ENCODE measurements at places on chromosomes 12 and 14. TPM values are rescaled to one million over a fixed set of nuclear protein-coding genes. Genes with fewer than 3 reads are reported as not detected.

DNA sequence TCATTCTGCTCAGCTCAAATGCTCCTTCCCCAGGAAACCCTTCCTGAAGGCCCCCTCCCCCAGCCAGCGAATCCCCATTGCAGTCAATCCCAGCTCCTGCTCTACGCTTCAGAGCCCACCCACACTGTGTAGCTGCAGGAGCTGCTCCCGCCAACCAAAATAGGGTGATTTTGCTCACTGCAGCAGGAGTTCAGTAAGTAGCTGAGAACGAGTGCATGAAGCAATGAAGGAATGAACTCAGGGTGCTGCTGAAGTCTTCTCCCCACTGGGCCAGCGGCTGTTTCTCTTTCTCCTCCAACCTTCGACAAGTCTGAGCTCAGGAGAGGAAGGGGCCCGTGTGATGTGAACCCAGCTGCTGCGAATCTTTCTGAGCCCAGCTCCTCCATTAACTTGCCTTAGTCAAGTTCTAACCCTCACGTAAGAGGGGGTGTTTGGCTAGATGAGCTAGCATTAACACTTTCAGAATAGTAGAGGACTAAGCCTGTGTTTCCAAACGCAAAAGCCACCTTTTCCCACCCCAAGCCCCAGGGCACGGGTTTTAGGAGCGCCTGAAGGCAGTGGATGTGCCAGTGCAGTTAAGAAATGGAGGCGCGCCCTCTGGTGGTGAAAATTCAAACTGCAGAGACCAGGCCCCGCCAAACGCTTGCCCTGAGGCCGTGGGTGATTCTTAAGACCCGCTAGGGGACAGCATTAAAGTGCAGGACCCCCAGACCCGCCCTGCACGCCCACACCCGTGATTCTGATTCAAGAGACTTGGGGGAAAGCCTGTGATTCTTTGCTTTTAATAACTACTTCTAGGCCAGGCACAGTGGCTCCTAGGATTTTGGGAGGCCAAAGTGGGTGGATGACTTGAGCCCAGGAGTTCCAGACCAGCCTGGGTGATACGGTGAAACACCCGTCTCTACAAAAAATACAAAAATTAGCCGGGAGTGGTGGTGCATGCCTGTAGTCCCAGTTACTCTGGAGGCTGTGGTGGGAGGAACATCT lies 11.9 kb upstream of the SERPINA4 start:
- H3K4me3 ChIP-seq, result no peak overlapping the region
- H3K4me1 ChIP-seq, result peaks cover 8% of the 10 kb centered on the region
- no peaks in the 10 kb centered on the region for H3K27me3 ChIP-seq
- peak; percentile 81 for DNase-seq
- H3K27ac ChIP-seq, result no peak overlapping the region

GRCh38 chr12:12599750-12600643 lies 11.7 kb upstream of the CREBL2 start:
- no peak for DNase-seq
- H3K27me3 ChIP-seq, result no peaks in the 10 kb centered on the region
- no peak overlapping the region for H3K27ac ChIP-seq
- no peaks in the 10 kb centered on the region for H3K4me1 ChIP-seq
- H3K4me3 ChIP-seq, result no peak overlapping the region
- no peaks in the 10 kb centered on the region for H3K36me3 ChIP-seq

The LTB4R gene
- 35.1 TPM for total RNA-seq

- H3K36me3 ChIP-seq, result no peaks in the 10 kb centered on the region
- H3K4me3 ChIP-seq, result no peak overlapping the region
- peaks cover 12% of the 10 kb centered on the region for H3K4me1 ChIP-seq
These were observed 77.0 kb downstream of the KITLG start for GRCh38 chr12:88503281-88503703.

The GPRC5A gene
- total RNA-seq, result 26.8 TPM

DNA sequence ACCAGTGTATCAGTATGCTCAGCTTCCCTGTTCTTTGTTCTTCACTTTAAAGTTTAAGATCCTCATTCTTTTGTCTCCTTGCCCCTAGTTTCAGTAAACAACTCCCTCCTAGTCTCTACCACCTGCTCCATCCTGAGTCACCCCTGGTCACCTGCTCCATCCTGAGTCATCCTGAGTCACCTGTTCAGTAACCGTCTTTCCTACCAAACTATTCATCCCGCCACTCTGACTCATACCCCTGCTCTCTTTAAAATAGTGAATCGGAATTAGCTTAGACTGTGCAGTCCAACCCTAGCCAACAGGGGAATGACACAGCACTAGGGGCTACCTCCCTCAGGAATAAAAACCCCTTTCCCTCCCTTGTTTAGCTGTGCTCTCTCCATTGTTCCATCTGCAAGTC lies 888.1 kb upstream of the MDGA2 start:
- H3K27me3 ChIP-seq, result no peaks in the 10 kb centered on the region
- DNase-seq, result no peak

DNA sequence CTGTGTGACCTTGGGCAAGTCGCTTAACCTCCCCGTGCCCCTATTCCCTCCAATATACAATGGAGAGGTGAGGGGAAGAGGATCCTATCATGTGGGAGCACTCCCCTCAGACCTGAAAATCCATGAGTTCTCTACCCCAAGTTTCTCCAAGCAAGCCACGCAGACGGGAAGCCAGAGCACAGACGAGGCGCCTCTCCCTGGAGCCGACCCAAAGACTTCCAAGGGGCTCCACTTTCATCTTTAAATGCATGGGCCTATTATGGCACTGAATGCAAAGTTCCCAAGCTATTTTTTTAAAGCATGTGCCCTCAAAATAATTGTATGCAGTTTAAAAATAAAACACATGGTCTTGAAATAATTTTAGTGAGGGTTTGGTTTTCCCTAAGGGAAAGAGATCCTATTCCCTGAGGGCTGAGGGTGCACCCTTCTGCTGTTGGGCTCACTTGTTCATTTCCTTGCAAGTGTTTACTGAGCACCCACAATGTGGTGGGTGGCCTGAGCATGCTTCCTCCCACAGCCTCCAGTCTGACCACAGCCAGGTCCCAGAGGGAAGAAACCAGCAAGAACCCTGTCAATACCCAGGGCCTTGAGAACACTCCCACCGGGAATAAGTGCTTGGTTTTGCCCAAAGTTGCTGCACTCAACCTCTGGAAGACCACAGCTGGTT lies 14.6 kb downstream of the CMKLR1 start:
- no peak overlapping the region for H3K4me3 ChIP-seq
- DNase-seq, result no peak
- no peak overlapping the region for H3K27ac ChIP-seq
- H3K36me3 ChIP-seq, result no peaks in the 10 kb centered on the region
- peaks cover 19% of the 10 kb centered on the region for H3K4me1 ChIP-seq

The RFX4 gene
- not detected for total RNA-seq

- no peaks in the 10 kb centered on the region for H3K36me3 ChIP-seq
- peak overlapping the region; percentile 34 for H3K4me3 ChIP-seq
- DNase-seq, result no peak
- H3K27me3 ChIP-seq, result no peaks in the 10 kb centered on the region
- peak overlapping the region; percentile 91 for H3K27ac ChIP-seq
These were observed 1.1 kb upstream of the RBMS2 start for GRCh38 chr12:56520506-56520905.

DNA sequence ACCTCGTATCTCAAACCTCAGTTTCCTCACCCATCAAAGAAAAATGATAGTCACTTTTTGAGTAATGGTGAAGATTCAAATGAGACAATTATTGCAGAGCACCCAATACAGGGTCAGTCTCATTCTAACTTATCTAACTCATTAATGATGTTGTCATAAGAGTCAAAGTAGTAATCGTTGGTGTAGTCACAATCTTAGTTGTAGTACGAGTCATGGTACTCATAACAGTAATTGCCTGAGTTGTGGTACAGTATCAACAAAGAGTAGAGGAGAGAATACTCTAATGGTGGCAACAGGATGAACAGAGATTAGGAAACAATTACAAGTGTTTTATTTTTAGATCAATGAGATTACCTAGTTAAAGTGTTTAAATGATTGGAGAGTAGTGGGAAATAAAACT lies 93.6 kb upstream of the TMTC2 start:
- no peaks in the 10 kb centered on the region for H3K27me3 ChIP-seq
- no peak for DNase-seq
- no peak overlapping the region for H3K27ac ChIP-seq
- no peaks in the 10 kb centered on the region for H3K4me1 ChIP-seq
- H3K4me3 ChIP-seq, result no peak overlapping the region

The SOX5 gene
- 21.1 TPM for total RNA-seq

DNA sequence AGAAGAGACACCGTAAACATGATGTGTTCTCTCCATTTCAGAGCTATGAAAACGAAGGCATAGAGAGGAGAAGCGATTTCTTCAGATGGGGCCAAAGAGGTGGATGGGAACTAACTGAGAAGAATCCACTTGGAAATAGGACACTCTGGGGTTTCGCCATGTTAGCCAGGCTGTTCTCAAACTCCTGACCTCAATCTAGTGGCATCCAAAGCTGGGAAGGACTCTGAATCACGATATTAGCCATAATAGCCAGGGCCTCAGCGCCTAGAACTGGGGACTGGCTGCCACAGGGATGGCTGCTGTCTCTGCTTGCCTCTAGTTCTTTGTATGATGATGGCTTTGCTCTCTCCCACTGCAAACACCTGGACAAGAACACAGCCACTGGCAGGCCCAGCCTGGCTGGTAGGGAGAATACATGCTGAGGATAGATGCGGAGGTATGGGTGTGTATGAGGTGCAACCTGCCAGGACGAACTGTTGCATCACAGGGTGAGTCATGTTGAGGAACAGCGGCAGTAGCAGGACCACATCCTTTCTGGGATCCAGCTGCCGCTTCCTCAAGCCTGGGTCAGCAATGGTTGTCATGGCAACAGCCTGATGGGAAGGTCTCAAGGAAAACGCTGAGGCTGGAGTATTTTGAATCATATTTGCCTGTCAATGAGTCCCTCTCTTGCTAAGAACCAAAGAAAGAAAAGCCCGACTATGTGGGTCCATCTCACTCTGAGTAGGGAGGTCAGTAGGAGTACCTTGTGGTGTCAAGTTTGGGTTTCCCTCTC lies 31.1 kb downstream of the CCDC177 start:
- H3K36me3 ChIP-seq, result no peaks in the 10 kb centered on the region
- no peak overlapping the region for H3K4me3 ChIP-seq
- no peaks in the 10 kb centered on the region for H3K27me3 ChIP-seq

DNA sequence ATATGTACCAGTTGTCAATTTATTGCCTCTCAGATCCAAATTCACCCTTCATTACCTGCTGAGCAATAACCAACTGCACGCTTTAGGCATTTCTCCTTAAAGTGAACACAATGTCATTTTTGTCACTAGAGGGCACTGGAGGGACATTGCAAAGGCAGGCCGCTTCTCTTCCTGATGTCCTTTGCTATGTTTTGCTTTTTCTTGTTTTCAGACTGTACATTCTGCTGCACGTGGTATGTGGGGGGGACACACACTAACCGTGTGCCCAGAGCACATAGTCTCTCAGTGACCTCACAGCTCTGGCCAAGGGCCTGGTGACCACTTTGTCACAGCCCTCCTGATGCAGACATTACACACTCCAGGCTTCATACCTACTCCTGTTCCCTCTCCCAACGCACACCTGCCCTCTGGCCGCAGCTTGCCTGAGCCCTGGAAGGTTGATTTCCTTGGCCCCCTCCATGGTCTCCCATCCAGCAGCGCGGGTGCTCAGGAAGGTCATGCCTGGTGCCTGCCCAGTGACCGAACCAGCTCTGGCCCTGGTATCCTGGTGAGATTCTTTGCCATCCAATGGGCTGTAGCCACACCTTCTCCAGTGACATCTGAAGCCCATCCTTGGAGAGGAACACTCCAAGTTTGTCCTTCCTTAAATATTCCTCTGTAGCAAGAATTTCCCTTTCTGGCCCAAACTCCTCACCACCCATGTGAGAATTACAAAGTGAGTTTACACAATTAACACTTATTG lies 39.9 kb downstream of the MYO1H start:
- no peaks in the 10 kb centered on the region for H3K36me3 ChIP-seq
- H3K4me3 ChIP-seq, result no peak overlapping the region
- no peak overlapping the region for H3K27ac ChIP-seq

GRCh38 chr12:21773263-21773741 lies 1.2 kb downstream of the KCNJ8 start:
- no peaks in the 10 kb centered on the region for H3K36me3 ChIP-seq
- DNase-seq, result no peak
- H3K4me3 ChIP-seq, result peak overlapping the region; percentile 72

The SMIM41 gene
- total RNA-seq, result 1.5 TPM

DNA sequence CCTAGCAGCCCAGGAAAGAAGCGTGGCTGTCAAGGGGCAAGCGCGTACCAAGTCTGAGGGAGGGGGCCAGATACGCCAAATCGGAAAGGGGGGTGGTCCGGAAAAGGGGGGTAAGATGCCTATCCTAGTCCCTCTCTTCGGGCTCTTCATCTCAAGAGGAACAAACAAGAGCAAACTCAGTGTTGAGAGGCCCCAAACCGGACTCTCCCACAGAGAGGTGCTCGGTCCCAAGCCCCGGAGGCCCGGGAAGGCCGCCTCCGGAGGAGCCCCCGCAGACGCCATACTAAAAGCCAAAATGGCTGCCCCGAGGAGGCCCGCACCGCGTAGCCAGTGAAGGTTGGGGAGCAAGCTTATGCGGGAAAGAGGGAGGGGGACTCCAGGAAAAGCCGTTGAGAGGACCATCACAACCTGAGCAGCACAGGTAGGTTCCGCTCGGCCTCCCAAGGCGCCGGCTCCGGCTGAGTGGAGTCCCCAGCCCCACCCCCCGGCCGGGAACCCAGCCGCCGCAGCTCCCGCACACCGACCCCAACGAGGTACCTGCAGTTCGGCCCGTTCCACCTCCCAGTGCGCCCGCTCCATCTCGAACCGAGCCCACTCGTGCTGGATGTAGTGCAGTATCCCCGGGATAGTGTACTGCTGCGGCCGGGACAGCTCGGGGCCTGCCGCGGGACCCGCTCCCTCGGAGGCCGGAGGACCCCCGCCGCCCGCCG lies at the start of gene AP4S1:
Gene AP4S1 (plus strand): TSS at position 283 of the 710 bp plus-strand sequence. CDS start 40,548 bp downstream, outside the sequence.
- H3K4me1 ChIP-seq, result peaks cover 43% of the 10 kb centered on the region
- H3K36me3 ChIP-seq, result no peaks in the 10 kb centered on the region
- peak; percentile 88 for DNase-seq
- H3K27ac ChIP-seq, result peak within 1 kb of the TSS; percentile 100
- H3K4me3 ChIP-seq, result peak within 1 kb of the TSS; percentile 89
- H3K27me3 ChIP-seq, result no peaks in the 10 kb centered on the region

DNA sequence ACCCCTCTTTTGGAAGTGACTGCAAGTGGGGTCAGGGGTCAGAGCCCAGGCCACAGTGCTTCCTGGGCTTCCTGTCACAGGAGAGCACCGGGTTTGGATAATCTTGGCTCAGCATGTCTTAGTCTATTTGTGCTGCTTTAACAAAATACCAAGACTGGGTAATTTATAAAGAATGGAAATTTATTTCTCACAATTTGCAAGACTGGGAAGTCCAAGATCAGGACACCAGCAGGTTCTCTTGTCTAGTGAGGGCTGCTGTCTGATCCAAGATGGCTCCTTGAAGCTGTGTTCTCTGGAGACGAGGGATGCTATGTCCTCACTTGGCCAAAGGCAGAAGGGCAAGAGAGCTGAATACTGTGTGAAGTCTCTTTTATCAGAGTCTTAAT lies 74.1 kb downstream of the RIN3 start:
- no peak overlapping the region for H3K4me3 ChIP-seq
- peak overlapping the region; percentile 89 for H3K27ac ChIP-seq
- no peaks in the 10 kb centered on the region for H3K27me3 ChIP-seq
- DNase-seq, result no peak

The ZFYVE21 gene
- total RNA-seq, result 172 TPM

The CLEC9A gene
- not detected for total RNA-seq

The ALDH2 gene
- 97.2 TPM for total RNA-seq

The C14orf180 gene
- 1.7 TPM for total RNA-seq

The KRT85 gene
- not detected for total RNA-seq
